ENCODE measurements at places on chromosomes 6 and 20. TPM values are rescaled to one million over a fixed set of nuclear protein-coding genes. Genes with fewer than 3 reads are reported as not detected.

- peaks cover 15% of the 10 kb centered on the region for H3K4me1 ChIP-seq
- H3K27me3 ChIP-seq, result no peaks in the 10 kb centered on the region
- H3K4me3 ChIP-seq, result no peak overlapping the region
- H3K36me3 ChIP-seq, result no peaks in the 10 kb centered on the region
- peak; percentile 60 for DNase-seq
- peak overlapping the region; percentile 65 for H3K27ac ChIP-seq
These were observed 105.8 kb upstream of the SUPT3H start for GRCh38 chr6:45483501-45483900.

DNA sequence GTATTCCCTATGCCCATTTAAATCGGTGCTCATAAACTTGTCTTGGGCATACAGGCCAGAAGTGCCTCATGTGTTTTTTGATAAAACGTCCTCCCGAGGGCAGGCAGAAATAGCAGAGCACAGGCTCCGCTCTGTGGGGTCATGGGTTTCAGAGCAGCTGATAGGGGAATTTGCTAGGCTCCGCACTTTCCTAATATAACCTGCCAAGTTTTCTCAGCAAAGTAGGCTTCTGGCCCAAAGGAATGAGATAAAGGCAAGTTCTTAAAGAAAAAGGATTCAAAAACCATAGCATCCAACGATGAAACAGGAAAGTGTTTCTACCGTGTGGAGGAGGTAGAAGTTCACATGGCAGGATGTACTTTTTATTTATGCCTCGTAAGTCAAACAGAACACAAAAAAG, 69.8 kb upstream of the RALGAPA2 start:
- no peak for DNase-seq
- no peak overlapping the region for H3K27ac ChIP-seq
- no peak overlapping the region for H3K4me3 ChIP-seq
- no peaks in the 10 kb centered on the region for H3K36me3 ChIP-seq

DNA sequence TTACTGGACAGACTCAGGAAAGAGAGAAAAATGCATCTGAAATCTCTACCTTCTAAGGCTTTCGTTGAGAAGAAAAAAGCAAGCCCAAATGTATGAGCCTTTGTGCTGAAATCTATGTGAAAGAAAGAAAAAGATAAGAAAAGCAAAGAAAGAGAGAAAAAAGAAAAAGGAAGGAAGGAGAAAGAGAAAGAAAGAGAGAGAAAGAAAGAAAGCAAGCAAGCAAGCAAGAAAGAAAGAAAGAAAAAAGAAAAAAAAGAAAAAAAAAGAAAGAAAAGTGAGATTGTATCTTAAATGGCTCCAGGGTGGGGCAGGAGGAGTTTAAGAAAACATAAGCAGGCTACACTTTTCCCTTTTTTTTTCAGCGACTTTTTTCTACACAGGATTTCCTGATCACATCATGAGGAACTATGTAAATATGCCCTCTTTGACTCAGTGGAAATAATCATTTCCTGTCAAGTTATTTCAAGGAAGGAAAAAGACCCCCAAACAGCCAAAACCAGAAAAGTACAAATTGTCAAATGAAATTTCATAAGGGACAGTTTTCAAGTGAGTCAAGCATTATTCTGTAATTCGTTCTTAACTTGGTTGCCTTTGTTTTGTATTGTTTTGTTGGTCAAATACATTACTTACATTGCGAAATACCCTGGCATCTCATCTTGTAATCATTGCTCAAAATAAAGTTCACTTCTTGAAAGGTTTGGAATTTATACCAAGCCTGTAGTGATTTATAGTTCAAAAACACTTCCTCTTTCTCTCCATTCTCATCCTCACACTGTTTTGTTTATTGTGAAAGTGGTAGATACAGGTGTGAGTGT, 79.5 kb upstream of the RNF217 start:
- peaks cover 5% of the 10 kb centered on the region for H3K4me1 ChIP-seq
- no peaks in the 10 kb centered on the region for H3K27me3 ChIP-seq
- H3K4me3 ChIP-seq, result no peak overlapping the region
- H3K36me3 ChIP-seq, result no peaks in the 10 kb centered on the region
- peak; percentile 37 for DNase-seq

GRCh38 chr6:54094293-54094692, 16.9 kb upstream of the MLIP start:
- H3K4me3 ChIP-seq, result no peak overlapping the region
- H3K27ac ChIP-seq, result no peak overlapping the region
- no peak for DNase-seq
- H3K36me3 ChIP-seq, result no peaks in the 10 kb centered on the region
- no peaks in the 10 kb centered on the region for H3K27me3 ChIP-seq

DNA sequence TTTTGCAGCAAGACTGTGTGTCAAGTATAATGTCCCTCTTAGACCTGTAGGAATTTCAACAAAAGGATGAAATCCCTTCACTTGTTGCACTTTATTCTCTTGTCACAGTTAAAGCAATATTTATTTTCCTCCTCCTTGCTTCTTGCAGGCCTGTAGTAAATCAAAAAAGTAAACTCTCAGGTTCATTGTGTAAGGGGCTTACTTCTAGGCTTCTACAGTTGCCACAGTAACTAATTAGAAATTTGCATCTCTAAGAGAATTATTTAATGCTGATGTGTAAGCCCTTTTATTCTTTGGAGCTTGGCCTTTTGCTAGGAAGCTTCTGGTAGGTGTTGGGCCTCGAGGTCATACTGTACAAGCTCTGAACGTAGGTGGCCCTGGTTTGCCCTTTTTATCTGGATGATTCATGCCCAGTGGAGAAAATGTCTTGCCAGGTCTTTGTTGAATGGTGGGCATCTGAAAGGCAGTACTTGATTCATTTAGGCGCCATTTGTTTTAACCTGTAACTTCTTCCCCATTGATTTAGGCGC, 47.4 kb upstream of the OLIG3 start:
- no peak overlapping the region for H3K4me3 ChIP-seq
- H3K27me3 ChIP-seq, result no peaks in the 10 kb centered on the region
- H3K4me1 ChIP-seq, result no peaks in the 10 kb centered on the region
- H3K27ac ChIP-seq, result no peak overlapping the region

DNA sequence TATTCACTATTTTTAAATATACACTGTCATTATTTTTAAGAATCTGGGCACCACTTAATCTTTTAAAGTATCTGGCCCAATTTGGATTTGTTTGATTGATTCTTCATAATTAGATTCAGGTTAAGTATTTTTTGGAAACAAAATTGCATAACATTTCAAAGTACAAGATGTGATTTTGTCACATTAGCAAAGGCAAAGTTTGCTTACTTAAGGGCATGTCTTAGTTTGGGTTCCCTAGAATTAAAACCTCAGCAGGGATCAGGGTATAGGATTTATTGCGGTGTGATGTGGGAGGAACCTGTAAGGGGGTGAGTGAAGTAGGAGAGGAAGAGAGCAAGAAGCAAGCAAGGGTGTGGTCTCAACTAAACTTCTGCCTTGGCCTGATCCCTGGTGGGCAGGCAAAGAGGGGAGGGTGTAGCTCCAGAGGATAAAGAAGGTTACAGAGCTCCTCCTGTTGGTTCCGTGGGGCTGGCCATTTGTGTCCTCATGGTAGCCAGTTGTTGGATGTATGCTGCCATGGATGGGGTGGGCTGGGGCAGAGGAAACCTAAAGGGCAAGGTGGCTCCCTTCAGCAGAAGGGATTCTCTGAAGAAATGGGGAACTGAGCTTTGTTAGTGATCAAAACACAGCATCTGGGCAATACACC, 668.7 kb upstream of the SLC35B3 start:
- H3K36me3 ChIP-seq, result no peaks in the 10 kb centered on the region
- no peak overlapping the region for H3K4me3 ChIP-seq
- no peak for DNase-seq

GRCh38 chr6:83270971-83271719, 78.0 kb downstream of the RWDD2A start:
- H3K4me1 ChIP-seq, result peaks cover 3% of the 10 kb centered on the region
- H3K4me3 ChIP-seq, result no peak overlapping the region
- no peaks in the 10 kb centered on the region for H3K27me3 ChIP-seq
- no peak overlapping the region for H3K27ac ChIP-seq
- DNase-seq, result peak; percentile 92

GRCh38 chr6:87176493-87176892, 21.1 kb downstream of the ZNF292 start:
- no peak for DNase-seq
- H3K4me3 ChIP-seq, result no peak overlapping the region
- H3K36me3 ChIP-seq, result no peaks in the 10 kb centered on the region
- H3K27me3 ChIP-seq, result no peaks in the 10 kb centered on the region

GRCh38 chr6:2019051-2019450, 226.4 kb downstream of the GMDS start:
- no peaks in the 10 kb centered on the region for H3K36me3 ChIP-seq
- H3K27me3 ChIP-seq, result no peaks in the 10 kb centered on the region
- H3K27ac ChIP-seq, result no peak overlapping the region
- no peak overlapping the region for H3K4me3 ChIP-seq
- no peaks in the 10 kb centered on the region for H3K4me1 ChIP-seq
- no peak for DNase-seq

GRCh38 chr6:17851001-17851719, 136.3 kb downstream of the KIF13A start:
- no peak overlapping the region for H3K4me3 ChIP-seq
- H3K4me1 ChIP-seq, result peaks cover 13% of the 10 kb centered on the region
- H3K27ac ChIP-seq, result peak overlapping the region; percentile 76
- H3K27me3 ChIP-seq, result no peaks in the 10 kb centered on the region

DNA sequence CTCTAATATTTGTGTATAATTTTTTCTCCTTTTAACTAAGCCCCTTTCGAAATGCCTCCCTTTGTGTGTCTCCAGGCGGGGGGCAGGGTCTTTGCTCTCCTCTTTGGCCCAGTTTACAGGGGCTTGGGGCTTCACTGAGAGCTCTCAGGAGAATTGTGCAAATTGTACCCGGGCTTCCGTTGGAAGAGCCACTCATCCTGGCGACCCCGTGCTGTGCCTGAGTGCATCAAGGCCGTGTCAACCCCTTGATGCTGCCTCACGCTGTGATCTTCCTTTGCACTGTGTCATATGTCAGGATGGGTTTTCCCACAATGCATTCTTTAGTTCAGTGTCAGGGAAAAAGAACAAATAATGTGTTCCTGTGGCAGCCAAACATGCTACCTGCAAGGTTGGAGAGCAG, 118.0 kb upstream of the POU3F2 start:
- no peaks in the 10 kb centered on the region for H3K27me3 ChIP-seq
- no peaks in the 10 kb centered on the region for H3K4me1 ChIP-seq
- no peak overlapping the region for H3K27ac ChIP-seq
- no peaks in the 10 kb centered on the region for H3K36me3 ChIP-seq

GRCh38 chr6:11411593-11411992, 126.0 kb upstream of the TMEM170B start:
- H3K36me3 ChIP-seq, result no peaks in the 10 kb centered on the region
- no peaks in the 10 kb centered on the region for H3K27me3 ChIP-seq
- H3K27ac ChIP-seq, result no peak overlapping the region

- no peaks in the 10 kb centered on the region for H3K4me1 ChIP-seq
- H3K27ac ChIP-seq, result no peak overlapping the region
- no peaks in the 10 kb centered on the region for H3K36me3 ChIP-seq
- no peak for DNase-seq
- no peaks in the 10 kb centered on the region for H3K27me3 ChIP-seq
These were observed 164.3 kb upstream of the SOX4 start for GRCh38 chr6:21429291-21429690.

DNA sequence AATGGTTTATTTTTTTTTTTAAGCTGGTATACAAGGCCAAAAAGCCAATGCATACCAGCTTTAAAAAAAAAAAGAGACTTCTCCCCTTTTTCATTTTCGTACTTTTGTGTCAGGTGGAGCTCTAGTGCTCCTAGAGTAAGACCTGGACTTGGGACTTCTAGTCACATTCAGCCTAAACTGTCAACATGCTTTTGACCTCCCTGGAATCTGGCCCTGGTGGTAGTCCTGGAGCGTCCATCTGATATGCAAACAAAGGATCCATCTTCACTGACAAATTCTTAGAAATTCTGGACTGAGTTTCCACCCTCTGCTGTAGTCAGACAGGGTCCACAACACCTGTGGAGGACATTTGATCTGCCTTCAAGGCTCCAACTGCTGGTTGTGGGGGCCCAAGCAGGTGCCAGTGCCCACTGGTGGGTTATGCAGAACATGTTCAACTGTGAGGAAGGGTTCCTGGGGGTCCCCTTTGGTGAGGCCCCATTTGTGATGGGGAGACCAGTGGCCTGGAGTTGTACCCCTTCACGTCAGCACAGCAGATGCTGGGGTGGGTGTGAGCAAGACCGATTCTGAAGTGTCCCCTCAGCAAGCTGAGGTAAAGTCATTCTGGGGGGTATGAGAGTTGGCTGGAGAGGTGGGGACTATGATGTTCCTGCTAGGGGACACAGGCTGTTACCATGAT, 12.6 kb upstream of the PCMTD2 start:
- no peak for DNase-seq
- H3K4me1 ChIP-seq, result no peaks in the 10 kb centered on the region
- H3K36me3 ChIP-seq, result no peaks in the 10 kb centered on the region
- H3K4me3 ChIP-seq, result no peak overlapping the region
- H3K27ac ChIP-seq, result no peak overlapping the region

- H3K36me3 ChIP-seq, result no peaks in the 10 kb centered on the region
- no peak overlapping the region for H3K27ac ChIP-seq
- H3K4me1 ChIP-seq, result no peaks in the 10 kb centered on the region
- H3K27me3 ChIP-seq, result no peaks in the 10 kb centered on the region
These were observed 86.2 kb downstream of the LAMP5 start for GRCh38 chr20:9600562-9600961.

DNA sequence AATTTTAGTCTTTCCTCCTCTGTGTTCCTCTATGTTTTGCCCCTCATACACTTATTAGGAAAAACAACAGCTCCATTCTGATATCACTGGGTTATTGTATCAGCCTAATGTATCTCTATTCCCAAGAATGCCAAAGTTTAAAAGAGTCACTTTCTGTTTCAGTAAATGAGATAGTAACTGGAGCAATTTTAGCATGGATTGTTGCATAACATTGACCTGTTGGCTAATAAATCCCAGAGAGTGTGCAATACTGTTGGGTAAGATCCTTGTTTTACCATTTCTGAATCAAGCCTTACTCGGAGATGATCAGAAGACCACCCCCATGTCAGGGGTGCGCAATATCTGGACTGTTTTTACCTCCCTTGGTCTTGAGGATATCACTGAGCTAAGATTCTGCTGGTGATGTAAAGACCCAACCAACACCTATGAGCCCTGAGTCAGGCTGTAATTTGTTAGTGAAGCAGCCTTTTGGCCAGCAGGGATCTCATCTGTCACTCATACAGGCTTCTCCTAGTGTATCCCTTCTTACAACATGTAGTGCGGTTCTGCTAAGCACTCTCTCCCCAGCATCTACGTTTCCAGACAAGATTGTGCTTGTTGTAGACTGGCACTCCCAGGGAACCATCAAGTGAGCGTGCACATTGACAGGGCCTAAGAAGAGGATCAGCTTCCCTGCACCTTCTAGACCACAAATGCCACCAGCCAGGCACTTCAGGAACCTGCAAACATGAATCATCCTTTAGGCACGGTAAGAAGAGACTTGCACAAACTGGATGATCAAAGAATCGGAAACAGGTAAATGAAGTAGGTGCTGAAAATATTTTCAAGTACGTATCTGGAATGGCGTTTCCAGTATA, 11.5 kb upstream of the IPCEF1 start:
- peak; percentile 43 for DNase-seq
- H3K27ac ChIP-seq, result no peak overlapping the region
- H3K4me1 ChIP-seq, result peaks cover 5% of the 10 kb centered on the region
- no peaks in the 10 kb centered on the region for H3K36me3 ChIP-seq

GRCh38 chr6:17156966-17157365, 55.1 kb downstream of the STMND1 start:
- DNase-seq, result no peak
- peaks cover 2% of the 10 kb centered on the region for H3K27me3 ChIP-seq
- no peak overlapping the region for H3K4me3 ChIP-seq
- no peak overlapping the region for H3K27ac ChIP-seq
- H3K4me1 ChIP-seq, result no peaks in the 10 kb centered on the region

ABT1 gene
- 13.1 TPM for total RNA-seq

GDAP1L1 gene
- not detected for total RNA-seq

SAMD10 gene
- total RNA-seq, result 0.99 TPM

TNXB gene
- total RNA-seq, result 63.9 TPM

LY6G6C gene
- total RNA-seq, result not detected

POM121L2 gene
- not detected for total RNA-seq

MTCH1 gene
- total RNA-seq, result 222 TPM

SLC44A4 gene
- total RNA-seq, result not detected

BMP6 gene
- total RNA-seq, result under 0.01 TPM
